NCI-H510A (cell line): ENCODE measurements at places on chromosomes 3 and 15.

DNA sequence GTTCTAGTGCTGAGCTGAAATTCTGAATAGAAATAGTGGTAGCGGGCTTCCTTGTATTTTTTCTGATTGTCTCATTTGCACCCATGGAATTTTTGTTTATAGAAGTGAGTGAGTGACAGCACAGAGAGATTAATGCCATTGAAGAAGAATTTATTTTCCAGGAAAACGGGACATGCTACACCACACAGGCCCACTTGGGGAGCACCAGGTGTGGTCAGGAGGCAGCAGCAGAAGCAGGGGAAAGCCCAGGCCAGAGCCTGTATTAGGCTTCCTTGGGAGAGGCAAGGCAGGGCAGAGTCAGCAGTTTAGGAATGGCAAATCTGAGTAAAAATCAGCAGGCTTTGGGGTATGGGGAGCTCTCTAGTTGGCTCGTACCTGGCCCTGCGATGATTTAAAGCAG lies 88.4 kb upstream of the ATP11B start:
- DNase-seq: no peak

DNA sequence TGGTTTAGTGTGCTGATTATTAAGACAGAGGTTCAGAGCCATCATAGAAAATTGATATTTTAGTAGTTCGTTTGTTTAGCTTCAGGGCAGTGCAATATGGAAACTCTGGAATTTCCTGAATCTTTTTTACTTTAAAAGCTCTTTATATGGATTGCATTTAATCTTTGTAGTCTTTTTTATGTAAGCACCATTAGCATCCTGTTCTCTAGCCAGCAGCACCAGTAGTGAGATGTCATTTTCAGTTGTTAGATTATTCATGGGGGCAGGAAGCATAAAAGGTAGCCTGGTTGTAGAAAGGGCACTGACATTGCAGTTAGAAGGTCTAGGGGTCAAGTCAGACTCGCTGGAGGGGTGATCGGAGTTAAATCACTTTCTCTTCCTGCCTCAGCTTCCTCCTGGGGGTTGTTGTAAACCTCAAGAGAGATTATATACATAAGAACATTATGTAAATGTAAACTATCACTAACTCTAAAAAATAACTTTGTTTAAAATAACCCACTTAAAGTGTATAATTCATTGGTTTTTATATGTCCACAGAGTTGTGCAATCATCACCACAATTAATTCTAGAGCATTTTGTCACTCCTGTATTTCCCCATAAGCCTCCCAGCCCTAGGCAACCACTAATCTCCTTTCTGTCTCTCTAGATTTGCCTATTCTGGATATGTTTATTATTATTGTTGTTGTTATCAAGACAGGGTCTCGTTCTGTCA lies 31.4 kb upstream of the ITPKA start:
- DNase-seq: no peak

DNA sequence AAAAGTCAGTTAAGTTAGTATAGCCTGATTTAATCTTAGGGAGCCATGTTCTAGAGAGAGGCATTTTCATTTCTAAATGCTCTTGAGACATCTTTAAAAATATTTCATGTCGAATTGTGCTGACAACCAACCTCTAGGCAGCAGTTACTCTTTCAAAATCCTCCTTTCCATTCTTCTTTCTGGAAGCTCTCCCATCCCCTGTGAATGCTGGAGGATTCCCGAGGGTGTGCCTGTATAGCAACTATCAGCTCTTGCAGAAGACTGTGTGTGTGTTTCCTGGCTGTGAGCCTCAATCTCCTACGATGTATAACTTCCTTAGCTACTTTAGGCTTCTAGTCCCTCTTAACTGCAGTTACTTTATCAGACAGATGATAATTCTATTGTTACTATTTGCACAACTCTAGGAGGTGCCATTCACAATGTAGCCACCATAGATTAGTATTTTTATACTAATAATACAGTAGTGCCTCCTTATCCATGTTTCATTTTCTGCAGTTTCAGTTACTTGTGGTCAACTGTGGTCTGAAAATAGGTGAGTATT lies 250.3 kb downstream of the EDEM1 start:
- no peak for DNase-seq

DNA sequence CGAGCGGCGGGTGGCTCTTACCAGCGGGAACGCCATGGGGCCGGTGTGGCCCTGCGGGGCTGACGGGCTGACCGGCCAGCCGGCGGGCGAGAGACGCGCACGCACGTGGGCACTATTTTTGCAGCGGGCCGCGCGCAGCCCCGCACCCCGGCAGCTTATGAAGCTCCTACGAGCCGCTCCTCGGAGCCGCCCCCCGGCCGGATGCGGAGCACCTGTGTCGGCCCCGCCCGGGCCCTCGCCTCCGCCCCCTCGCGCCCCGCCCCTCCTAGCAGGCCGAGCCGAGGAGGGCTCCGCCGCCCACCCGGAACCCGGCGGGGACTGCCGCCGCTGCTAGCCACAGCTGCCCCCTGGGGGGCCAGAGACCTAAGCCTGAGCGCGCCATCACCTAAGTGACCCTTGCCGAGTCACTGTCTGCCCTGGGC lies 683 bp upstream of the CPEB1 start:
- no peak for DNase-seq

DNA sequence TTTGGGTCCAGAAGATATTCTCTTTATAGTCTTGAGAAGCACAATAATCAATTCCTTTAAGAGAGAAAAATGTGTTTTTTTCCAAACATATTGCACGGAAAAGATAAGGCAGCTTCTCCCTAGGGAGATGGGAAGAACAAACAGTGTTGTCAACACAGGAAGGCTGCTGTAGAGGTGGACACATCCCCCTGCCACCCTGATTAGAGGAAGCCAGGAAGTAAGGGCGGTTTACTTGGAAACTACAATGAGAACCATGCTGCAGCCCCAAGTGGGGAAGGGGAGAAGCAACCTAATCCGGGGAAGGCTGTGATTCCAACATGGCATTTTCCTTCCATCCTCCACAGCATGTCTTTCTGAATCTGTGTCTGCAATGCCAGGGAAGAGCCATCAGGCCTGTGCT lies 256.9 kb upstream of the TGFBR2 start:
- DNase-seq: no peak

DNA sequence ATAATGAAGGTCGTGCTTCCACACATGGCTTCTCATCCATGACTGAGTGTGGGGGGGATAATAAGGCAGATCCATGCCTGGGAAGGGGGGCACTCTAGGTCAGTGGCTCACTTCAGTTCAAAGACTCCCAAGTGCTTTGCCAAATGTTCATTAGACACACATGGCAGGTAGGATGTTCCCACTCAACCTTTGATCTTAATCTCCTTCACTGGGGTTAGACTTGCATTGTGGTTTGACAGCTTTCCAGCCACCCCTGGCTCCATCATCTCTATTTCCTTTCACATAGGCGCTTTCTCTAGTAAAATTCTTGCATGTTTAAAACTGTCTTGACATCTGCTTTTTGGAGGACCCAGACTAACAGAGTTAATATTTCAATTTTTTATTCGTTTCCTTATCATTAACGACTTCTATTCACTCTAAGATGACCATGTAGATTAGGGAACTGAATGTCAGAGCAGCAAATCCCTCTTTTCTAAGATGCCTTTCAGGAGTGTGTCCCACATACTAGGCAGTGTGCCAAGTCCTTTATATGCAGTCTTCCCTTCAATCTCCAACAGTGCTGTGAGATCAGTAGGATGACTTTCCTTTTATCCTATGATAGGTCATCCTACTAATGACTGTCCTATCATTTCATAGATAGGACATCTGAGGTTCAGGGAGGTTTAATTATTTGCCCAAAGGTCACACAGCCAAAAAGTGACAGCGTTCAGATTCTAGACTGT lies 57.9 kb downstream of the BTD start:
- no peak for DNase-seq

DNA sequence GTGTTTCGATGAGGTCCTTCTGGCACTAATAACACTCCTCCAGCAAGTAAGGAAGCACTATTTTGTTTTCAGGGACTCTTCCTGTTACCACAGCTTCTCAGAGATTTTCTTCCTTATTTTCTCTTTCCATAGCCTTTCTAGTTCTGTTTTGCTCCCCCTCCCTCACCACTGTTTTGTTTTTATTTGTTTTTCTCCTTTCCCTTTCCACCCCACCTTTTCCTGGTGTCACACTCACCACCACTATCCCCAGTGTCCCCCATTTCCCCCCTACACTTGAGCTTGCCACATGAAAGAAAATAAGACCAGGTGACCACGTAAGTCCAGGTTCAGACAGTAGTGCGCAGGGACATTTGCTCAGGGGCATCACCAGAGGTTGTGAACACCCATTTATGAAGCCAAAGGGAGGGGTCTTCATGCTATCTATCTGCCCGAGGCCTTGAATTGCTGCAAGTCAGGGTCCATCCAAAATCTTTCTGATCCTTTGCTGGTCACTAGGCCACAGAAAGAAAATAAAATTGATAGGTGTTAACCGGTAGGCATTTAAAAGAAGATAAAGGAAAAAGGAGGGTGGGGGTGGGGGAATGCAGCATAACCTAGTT lies 1.4 kb upstream of the RFTN1 start:
- DNase-seq: no peak

GRCh38 chr3:150359381-150359780 lies 48.7 kb upstream of the TSC22D2 start:
- no peak for DNase-seq

- DNase-seq: no peak
These were observed 440.5 kb downstream of the NR2F2 start for GRCh38 chr15:96771035-96771434.
